ENCODE measurements at places on chromosomes 5 and 9.

DNA sequence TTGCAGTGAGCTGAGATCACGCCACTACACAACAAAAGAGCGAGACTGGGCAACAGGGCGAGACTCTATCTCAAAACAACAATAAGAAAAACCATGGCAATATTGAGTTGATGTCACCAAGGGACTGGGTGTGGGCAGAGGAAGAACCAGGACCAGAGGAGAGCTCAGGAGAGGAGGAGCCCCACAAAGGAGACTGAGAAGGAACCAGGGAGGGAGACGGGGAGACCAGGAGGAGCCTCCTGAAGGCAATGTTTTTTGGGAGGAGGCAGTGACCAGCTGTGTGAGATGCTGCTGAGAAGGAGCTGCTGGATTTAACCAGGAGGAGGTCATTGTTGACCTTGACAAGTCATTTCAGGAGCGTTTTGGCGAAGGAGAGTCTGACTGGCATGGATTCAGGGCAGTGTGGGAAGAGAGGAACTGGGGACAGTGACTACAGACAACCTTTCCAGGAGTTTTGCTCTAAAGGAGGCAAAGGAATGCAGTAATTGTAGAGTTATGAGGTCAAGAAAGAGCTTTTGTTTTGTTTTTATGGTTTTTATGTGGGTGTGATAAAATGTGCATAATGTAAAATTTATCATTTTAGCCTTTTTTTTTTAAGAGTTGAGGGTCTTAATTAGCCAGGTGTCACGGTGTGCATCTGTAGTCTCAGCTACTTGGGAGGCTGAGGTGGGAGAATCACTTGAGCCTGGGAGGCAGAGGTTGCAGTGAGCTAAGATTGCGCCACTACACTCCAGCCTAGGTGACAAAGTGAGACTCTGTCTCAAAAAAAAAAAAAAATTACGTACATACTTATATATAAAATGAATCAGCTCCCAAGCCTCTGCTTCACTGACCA is 17.9 kb downstream of the TRUB2 start:
- no peak overlapping the region for H3K4me3 ChIP-seq
- no peaks in the 10 kb centered on the region for H3K27me3 ChIP-seq
- H3K27ac ChIP-seq: no peak overlapping the region
- H3K4me1 ChIP-seq: no peaks in the 10 kb centered on the region
- peaks cover 11% of the 10 kb centered on the region for H3K36me3 ChIP-seq

DNA sequence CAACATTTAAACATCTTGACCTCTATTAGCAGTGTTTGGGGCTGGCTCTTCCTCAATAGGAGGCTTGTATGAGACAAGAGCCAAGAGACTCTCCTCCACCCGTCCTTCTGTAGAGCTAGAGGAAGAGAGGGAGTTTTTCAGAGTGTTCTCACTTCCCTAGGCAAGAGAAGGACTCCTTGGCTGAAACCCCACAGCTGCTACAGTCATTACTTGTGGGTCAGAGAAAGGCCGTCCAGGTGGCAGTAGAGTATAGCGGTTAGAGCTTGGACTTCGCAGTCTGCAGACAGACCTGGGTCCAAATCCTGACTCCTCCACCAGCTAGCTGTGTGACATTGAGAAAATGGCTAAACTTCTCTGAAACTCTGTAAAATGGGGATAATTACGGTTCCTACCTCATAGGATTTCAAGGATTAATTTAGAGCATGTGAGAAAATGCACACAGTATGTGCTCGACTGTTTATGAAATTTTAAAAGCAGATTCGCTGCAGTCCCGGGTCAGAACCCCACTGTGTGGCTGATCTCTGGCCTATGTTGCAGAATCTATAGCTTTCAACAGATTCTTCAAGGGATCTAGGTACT is 80.8 kb upstream of the ARAP3 start:
- H3K27me3 ChIP-seq: peaks cover 18% of the 10 kb centered on the region
- no peak overlapping the region for H3K4me3 ChIP-seq

DNA sequence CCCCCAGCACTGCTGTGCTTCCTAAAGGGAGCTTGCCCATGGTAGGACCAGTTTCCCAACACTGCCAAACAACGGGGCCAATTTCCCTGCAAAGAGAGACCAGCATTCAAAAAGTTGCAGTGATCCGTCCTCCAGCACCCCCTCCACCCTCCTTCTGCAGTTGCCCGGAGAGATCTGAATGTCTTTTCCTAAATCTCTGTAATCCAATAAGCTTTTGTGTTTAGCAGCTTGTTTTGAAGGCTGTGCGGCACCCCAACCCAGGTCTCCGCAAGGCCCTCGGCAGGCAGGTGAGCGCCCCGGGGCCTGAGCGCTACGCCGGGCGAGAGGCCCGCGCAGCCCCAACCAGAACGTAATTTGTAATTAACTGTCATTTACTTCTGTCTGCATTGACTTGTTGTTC is 366.9 kb upstream of the IRX2 start:
- H3K4me3 ChIP-seq: no peak overlapping the region
- no peaks in the 10 kb centered on the region for H3K4me1 ChIP-seq

GRCh38 chr5:120255214-120255613 is 208.9 kb upstream of the PRR16 start:
- H3K27me3 ChIP-seq: no peaks in the 10 kb centered on the region
- H3K4me3 ChIP-seq: no peak overlapping the region
- DNase-seq: no peak

GRCh38 chr5:143182901-143183820 is 220.3 kb downstream of the NR3C1 start:
- no peaks in the 10 kb centered on the region for H3K27me3 ChIP-seq
- H3K27ac ChIP-seq: no peak overlapping the region
- H3K36me3 ChIP-seq: peaks cover 62% of the 10 kb centered on the region

GRCh38 chr9:127139071-127139731 is 16.8 kb upstream of the ANGPTL2 start:
- no peaks in the 10 kb centered on the region for H3K27me3 ChIP-seq
- no peak overlapping the region for H3K4me3 ChIP-seq
- H3K27ac ChIP-seq: no peak overlapping the region
- no peaks in the 10 kb centered on the region for H3K4me1 ChIP-seq

DNA sequence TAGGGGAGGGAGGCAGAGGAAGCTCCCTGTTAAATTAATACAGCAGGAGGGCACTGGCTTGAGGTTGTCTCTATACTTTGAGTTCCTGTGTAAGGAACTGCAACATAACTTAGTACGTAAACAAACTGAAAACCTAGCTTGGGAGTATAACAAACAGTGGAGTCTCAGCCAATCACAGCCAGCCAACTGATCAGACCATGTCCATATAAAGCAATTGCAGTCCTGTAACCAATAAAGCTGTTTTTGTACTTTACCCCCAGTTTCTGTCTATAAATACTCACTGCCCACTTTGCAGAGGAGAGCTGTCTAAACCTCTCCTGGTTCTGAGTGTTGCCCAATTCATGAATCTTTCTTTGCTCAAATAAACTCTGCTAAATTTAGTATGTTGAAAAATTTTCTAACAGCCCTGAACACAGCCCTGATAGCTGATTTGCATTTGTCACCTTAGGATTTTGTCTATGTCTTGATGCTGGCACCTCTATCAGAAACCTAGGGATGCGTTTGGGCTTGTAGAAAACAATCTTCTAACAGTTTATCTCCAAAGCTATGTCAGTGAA is 39.9 kb downstream of the GDNF start:
- no peaks in the 10 kb centered on the region for H3K4me1 ChIP-seq
- no peak overlapping the region for H3K27ac ChIP-seq
- no peak for DNase-seq
- no peaks in the 10 kb centered on the region for H3K36me3 ChIP-seq

All from CD14-positive monocyte (primary cell).